Astrocyte (in vitro differentiated cells and primary cell): ENCODE measurements at places on chromosomes 6 and 20. TPM values are rescaled to one million over a fixed set of nuclear protein-coding genes. Genes with fewer than 3 reads are reported as not detected.

GRCh38 chr20:57795342-57795697 is 85.5 kb upstream of the PMEPA1 start:
- H3K36me3 ChIP-seq: no peaks in the 10 kb centered on the region
- peaks cover 12% of the 10 kb centered on the region for H3K27me3 ChIP-seq
- H3K4me1 ChIP-seq: peaks cover 21% of the 10 kb centered on the region
- no peak overlapping the region for H3K4me3 ChIP-seq
- peak; percentile 61 for DNase-seq

DNA sequence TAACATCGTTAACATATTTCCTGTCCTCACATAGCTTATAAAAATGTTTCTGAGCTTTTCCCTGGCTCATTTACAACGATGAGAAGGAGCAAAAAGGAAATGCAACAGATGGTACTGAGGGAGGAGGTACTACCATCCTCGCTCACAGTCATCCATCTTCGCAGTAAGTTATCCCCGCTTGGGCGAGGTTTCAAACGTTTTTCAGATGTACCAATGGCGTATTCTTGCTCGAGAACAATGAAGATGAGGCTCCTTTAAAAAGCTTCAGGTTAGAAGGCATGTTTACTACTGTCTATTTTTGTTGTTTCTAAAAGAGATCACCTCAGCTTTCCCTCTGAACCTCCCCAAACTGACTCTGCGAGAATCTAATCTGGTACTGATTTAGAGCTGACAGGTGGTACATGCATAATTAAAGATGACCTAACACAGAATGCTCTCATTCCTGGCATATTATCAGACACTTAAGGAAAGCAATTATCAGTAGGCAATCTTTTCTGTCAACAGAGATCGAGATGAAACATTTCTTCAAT is 178.7 kb downstream of the GJA10 start:
- peaks cover 11% of the 10 kb centered on the region for H3K4me1 ChIP-seq
- DNase-seq: no peak
- no peaks in the 10 kb centered on the region for H3K36me3 ChIP-seq
- H3K27ac ChIP-seq: no peak overlapping the region

The FKBP1C gene
- 0.32 and 0.58 TPM in 2 replicates for total RNA-seq

DNA sequence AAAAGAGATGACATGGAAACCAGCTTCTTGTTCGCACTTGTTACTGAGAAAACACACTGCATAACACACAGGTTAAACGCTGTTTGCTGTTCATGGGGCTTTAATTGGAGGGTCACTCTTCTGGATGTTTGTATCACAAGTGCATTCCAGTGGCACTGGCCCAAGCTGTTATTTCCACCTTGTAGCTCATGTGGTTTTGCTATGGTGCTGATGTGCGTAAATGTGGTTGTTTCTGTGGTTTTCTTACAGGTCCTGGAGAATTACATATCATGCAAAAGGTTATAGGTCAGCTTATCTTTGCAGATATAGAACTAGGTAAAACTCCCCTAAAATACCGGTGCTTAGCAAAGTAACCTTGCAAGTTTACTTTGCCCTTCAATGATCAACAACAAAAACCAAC is 89.3 kb upstream of the AHI1 start:
- H3K4me1 ChIP-seq: peaks cover 20% of the 10 kb centered on the region
- no peak overlapping the region for H3K27ac ChIP-seq
- H3K4me3 ChIP-seq: no peak overlapping the region
- DNase-seq: peak; percentile 96

The RAET1L gene
- total RNA-seq: not detected in 2 replicates

The FAM162B gene
- not detected in 2 replicates for total RNA-seq

DNA sequence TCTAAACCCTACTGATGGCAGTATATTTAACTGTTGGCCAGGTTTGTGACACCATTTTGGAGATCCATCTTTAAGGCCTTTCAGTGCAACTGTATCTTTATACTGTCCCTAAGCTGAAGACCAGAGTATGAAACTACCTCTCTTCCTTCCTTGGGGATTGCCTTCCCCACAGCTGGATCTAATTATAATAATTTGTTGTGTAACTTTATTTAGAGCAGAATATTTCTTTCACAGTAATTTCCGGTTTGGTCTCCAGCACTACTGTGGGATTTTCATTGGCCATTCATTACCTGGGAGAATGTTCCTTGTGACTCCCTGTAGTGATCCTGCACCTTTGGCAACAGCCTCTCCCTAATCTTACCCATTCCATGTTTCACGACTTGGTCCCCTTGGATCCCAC is 75.2 kb downstream of the AKAP7 start:
- no peak overlapping the region for H3K4me3 ChIP-seq
- no peaks in the 10 kb centered on the region for H3K36me3 ChIP-seq
- H3K27ac ChIP-seq: no peak overlapping the region
- H3K4me1 ChIP-seq: no peaks in the 10 kb centered on the region
- DNase-seq: no peak

DNA sequence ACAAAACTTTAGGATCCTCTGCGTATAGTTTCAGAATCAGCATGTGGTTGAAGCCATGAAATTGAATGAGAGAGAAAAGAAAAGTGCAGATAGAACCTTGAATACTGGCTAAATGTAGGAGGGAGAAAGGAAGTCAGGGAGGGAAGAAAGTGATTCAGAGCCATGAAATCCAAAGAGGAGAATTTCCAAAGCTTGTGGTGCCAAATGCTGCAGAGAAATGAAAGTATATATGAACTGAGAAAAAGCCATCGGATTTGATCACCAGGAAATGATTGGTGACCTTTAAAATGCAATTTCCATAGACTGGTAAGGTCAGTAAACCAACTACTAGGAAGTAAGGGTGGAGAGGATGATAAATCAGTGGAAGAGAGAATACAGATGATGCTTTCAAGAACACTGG is 142.3 kb downstream of the TFAP2A start:
- H3K4me1 ChIP-seq: no peaks in the 10 kb centered on the region
- H3K27me3 ChIP-seq: no peaks in the 10 kb centered on the region
- H3K4me3 ChIP-seq: no peak overlapping the region
- no peak overlapping the region for H3K27ac ChIP-seq
- peak; percentile 14 for DNase-seq
- no peaks in the 10 kb centered on the region for H3K36me3 ChIP-seq

DNA sequence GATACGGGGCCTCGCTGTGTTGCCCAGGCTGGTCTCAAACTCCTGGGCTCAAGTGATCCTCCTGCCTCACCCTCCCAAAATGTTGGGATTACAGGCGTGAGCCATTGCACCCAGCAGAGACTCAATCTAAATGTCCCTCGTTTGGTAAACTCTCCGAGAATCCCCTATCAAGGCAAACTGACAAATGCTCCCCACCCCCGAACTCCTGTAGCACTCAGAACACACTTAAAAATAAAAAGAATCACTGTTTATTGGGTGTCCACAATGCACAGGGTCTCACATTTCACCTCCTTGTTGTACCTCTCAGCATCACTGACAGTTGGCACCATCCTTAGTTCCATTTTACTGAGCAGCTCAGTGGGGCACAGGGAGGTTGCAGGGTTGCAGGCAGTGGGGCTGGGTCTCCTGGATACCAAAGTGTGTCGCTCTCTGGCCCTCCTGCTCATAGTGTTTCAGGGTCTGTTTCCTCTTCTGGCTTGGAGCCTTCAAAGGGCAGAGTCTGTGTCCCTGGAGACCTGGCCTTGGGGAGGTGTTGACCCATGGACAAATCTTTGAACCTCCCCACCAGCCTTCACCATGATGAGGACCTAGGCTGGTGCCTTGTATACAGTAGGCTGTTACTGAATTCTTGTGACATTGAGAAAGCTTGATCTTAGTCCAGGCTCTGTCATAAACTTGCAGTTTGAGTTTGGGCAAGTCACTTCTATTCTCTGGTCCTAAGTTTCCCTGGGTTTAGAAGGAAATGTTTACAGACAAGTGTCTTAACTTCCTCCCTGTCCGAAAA is 8.5 kb upstream of the SRC start:
- no peak overlapping the region for H3K27ac ChIP-seq
- H3K4me1 ChIP-seq: no peaks in the 10 kb centered on the region
- H3K27me3 ChIP-seq: no peaks in the 10 kb centered on the region
- no peak overlapping the region for H3K4me3 ChIP-seq
- H3K36me3 ChIP-seq: no peaks in the 10 kb centered on the region
- no peak for DNase-seq

The GNRH2 gene
- total RNA-seq: 0.89 and 1.4 TPM in 2 replicates

DNA sequence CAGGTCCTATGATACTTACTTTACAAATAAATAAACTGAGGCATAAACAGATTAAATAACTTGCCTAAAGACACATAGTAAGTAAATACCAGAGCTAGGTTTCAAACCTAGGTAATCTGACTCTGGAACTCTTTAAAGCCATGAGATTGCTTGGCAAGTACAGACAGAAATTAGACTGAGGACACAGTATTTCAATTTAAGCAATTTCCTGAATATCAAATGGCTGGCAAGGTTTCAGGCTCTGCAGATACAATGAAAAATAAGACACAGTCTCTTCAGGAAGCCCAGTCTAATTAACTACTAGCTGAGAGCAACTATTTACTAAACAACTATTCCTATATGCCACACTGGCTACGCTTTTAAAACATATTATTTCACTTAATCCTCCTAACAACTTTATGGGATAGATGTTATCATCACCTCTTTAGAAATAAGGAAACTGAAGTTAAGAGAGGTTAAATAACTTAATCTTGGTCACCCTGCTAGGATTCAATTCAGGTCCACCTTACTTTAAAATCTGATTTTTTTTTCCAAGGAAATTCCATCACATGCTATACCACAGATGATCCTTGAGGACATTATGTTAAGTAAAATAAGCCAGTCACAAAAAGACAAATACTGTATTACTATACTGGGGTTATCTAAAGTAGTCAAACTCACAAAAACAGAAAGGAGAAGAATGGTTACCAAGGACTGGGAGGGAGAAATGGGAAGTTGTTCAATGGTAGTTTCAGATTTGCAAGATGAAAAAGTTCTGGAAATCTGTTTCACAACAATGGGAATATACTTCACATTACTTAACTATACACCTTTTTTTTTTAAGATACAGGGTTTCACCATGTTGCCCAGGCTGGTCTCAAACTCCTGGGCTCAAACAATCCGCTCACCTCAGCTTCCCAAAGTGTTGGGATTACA is 4.1 kb downstream of the TRPC4AP start:
- no peak for DNase-seq
- H3K36me3 ChIP-seq: peaks cover 2% of the 10 kb centered on the region
- no peak overlapping the region for H3K27ac ChIP-seq
- H3K27me3 ChIP-seq: no peaks in the 10 kb centered on the region
- H3K4me3 ChIP-seq: no peak overlapping the region

DNA sequence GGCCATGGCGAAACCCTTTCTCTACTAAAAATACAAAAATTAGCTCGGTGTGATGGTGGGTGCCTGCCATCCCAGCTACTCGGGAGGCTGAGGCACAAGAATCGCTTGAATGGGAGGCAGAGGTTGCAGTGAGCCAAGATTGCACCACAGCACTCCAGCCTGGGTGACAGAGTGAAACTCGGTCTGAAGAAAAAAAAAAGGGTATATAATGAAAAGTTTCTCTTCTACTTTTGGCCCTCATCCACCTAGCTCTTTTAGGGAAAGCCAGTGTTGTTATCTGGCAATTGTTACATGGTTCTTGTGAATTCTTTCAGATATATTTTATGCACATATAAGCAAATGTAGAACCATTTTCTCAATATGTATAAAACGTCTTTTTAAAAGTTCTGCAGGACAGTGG is 19.0 kb downstream of the KIF3B start:
- H3K4me1 ChIP-seq: no peaks in the 10 kb centered on the region
- no peak overlapping the region for H3K27ac ChIP-seq
- no peaks in the 10 kb centered on the region for H3K36me3 ChIP-seq
- H3K27me3 ChIP-seq: no peaks in the 10 kb centered on the region
- H3K4me3 ChIP-seq: no peak overlapping the region
- no peak for DNase-seq

The TULP4 gene
- 79.1 and 91.2 TPM in 2 replicates for total RNA-seq

- no peaks in the 10 kb centered on the region for H3K4me1 ChIP-seq
- no peaks in the 10 kb centered on the region for H3K36me3 ChIP-seq
- no peak overlapping the region for H3K4me3 ChIP-seq
- peaks cover 3% of the 10 kb centered on the region for H3K27me3 ChIP-seq
- DNase-seq: no peak
- no peak overlapping the region for H3K27ac ChIP-seq
Observed at GRCh38 chr6:44715188-44715587, 327.7 kb downstream of the CDC5L start.

DNA sequence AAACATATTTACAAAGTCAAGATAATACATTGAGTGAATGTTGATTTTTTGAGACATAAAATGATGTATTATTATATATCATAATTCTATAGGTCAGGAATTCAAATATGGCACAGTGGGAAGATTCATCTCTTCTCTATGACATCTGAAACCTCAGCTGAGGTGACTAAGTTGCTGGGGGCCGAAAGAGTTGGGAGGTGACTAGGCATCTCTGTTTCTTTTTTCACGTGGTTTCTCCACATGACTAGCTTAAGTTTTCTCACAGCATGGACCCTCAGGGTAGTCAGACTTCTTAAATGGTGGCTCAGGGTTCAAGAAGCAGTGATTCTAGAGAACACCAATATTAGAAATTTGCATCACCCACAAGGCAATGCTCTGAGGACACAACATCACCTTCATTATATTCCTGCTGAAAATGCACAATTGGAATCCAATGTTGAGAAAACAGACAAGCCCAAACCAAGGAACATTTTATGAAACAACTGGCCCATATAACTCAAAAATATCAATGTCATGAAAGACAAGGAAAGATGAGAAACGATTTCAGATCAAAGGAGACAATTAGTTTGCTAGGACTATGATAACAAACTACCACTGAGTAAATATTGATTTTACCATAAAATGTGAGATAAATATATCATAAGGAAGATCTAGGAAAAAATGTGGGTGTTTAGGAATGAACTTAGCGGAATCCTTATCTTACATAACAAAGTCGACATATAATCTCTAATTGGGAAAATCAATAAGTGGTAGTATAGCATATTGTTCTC is 273.3 kb upstream of the IRAK1BP1 start:
- no peak overlapping the region for H3K4me3 ChIP-seq
- H3K36me3 ChIP-seq: no peaks in the 10 kb centered on the region
- peaks cover 15% of the 10 kb centered on the region for H3K4me1 ChIP-seq
- H3K27ac ChIP-seq: no peak overlapping the region
- DNase-seq: no peak

The F13A1 gene
- total RNA-seq: 10.1 and 16.7 TPM in 2 replicates
